HTR-8/SVneo (cell line): ENCODE measurements at places on chromosomes 3 and 15.

DNA sequence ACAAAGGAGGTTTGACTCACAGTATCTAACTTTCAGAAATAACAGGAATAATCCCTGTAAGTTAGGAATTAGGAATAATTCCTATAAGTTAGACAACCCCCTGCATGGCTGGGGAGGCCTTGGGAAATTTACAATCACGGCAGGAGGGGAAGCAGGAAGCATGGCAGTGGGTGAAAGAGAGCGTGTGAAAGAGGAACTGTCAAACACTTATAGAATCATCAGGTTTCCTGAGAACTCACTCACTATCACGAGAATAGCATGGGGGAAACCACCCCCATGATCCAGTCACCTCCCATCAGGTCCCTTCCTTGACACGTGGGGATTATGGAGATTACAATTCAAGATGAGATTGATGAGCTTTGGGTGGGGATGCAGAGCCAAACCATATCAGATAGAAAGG, 385.5 kb downstream of the IL20RB start:
- no peak for DNase-seq

DNA sequence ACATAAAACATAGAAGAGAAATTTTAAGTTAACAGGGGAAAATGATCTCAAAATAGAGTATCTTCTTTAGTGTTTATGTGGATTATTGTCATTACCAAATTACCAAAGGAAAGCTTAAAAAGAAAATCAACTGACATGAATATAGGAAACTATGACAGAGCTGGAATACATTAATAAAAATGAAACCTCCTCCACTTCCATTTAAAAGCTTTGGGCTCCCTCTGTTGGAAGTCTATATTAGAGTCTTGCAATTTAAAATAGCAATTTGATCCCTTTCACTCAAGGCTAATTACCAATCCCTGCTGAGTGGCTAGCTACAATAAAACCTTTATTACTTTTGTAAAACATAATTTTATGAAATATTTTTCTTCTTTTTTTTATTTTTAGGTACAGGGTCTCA, 61.4 kb upstream of the IMPG2 start:
- peak; percentile 23 for DNase-seq

DNA sequence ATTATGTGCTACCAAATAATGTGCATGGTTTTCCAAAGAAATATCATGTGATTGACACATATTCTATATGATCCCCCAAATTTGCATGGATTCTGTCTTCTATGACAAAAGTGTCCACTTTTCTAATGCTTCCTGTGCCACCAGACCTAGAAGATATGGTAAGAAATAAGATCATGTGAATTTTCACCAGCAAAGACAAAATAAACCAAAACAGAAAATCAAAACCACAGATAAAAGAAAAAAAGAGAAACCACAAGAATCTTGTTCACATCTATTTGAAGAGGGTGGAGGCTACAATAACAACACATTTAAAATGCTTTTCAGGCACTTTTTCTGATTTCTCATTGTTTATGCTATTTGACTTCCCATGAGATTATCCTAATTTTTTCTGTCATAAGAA, 303.4 kb downstream of the DIPK2A start:
- no peak for DNase-seq

DNA sequence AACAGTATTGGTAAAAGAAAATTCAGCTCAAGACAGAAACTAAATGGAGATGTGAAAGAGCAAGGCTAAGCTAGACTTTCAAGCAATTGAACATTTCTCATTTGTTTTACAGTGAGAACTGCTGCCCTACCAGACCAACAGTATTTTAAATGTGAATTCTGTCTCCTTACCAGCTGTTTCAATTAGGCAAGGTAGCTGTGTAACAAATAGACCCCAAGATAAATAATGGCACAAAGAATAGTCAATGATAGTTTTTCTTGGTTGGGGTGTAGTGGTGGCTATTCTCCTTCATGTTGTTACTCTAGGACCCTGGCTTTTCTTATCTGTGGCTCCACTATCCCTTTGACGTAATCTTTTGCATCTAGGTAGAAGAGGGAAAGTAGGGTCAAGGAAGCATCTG, 30.4 kb upstream of the THRB start:
- DNase-seq: no peak

GRCh38 chr3:123799544-123800361, 84.4 kb downstream of the MYLK start:
- DNase-seq: no peak

DNA sequence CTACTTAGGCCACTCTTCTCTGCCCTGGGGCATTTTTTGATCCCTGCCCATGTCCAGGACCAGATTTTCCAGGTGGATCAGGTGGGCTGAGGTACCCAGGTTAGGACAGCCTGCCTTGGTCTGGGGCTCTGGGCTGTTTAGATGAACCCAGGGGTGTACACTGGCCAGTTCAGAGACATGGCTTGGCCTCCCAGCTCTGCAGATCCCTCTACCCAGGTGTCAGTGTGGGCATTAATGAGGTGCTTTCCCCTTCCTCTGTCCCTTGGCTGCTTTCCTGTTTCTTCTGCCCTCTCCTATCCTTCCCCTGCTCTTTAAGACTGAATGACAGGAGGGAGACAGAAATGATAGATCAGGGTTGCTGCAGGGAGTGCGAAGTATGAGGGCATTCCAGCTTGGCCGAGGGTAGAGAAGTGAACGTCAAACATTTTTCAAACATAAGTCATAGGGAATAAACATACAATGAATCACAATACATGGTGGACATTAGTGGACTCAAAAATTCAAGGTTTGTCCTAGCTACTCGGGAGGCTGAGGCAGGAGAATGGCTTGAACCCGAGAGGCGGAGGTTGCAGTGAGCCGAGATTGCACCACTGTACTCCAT, 30.5 kb downstream of the RTP1 start:
- DNase-seq: peak; percentile 71

GRCh38 chr15:85764649-85765277, 30.0 kb downstream of the KLHL25 start:
- no peak for DNase-seq

DNA sequence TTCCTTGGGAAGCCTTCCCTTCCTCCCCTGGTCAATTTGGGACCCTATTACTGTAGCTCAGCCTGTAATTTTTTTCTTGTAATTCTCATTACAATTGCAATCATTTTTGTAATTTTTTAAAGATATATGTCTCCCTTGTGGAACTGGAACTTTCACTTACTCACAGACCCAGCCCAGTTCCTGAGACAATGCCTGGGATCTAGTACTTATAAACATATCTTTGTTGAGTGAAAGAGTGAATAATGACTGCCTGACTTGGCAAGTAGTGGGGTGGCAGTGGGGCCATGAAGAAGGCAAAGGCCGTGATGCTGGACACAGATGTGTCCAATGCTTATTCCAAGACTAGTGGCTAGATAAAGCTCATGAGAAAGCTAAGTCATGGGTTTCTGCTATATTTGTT, 294.5 kb upstream of the LRRN1 start:
- no peak for DNase-seq

- no peak for DNase-seq
Observed at GRCh38 chr3:174035328-174035886, 637.9 kb downstream of the NLGN1 start.

GRCh38 chr3:150278195-150278594, 129.9 kb upstream of the TSC22D2 start:
- DNase-seq: no peak

GRCh38 chr3:11434563-11435096, 162.4 kb downstream of the ATG7 start:
- no peak for DNase-seq

DNA sequence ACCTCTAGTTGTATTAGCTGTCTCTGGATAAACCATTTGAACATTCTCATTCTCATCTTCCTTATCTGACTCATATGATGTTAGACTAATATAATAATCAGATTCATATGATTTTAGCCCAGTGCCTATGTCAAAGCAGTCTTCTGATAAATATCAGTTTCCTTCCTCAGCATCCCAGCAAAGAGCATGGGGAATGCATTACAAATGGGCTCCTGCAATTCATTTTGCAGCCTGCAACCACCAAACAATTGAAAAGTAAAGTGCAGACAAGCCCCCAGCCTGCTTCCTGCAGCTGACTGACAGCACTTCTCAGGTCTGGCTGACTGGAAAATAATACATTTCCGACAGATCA, 78.2 kb upstream of the STAC start:
- DNase-seq: no peak

- DNase-seq: no peak
Observed at GRCh38 chr3:39315420-39315819, 14.1 kb upstream of the CCR8 start.

DNA sequence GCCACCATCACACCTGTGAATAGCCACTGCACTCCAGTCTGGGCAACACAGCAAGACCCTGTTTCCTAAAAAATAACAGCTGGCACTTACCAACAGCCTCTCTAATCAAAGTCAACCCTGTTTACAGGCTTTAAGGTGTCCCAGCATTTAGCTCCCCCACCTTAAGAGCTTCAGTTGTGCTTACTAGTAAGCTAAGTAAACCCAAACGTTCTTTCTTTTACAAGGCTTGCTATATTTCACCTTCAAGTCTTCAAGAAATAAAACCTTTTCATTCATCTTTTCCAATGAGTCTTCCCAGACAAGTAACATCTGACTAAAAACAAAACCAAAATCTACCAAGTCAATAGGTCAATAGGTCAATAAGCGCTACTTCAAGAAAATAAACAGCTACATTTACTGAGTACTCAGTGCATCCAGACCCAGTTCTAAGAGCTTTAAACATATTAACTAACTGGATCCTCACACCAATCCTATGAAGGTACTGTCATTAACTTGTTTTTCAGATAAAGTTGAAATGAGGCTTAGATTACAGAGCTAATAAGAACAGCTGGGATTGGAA, 62.4 kb downstream of the PBRM1 start:
- DNase-seq: no peak

DNA sequence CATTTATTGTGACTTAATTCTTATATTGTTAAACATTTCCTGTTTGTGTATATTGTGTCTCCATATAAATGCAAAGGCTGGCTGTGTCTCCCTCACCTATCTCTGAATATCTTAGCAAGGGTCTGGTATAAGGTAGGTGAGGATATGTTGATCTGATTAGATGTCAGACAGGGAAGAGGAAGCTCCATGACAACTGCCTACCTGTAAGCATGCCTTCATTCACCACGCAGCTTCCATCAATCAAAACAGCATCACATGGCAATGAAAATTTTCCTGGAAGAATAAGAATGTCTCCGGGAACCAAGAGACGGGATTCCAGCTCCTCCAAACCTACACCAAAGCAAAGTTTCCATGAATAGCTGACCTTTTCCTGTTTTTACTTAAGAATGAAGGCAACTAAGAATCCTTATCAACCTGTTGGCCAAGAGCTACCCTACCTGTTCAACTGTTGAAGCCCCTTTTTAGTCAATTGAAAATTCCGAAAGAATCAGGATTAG, 34.8 kb downstream of the ATP13A5 start:
- DNase-seq: no peak

GRCh38 chr3:16056217-16056616, 118.3 kb upstream of the GALNT15 start:
- DNase-seq: no peak

DNA sequence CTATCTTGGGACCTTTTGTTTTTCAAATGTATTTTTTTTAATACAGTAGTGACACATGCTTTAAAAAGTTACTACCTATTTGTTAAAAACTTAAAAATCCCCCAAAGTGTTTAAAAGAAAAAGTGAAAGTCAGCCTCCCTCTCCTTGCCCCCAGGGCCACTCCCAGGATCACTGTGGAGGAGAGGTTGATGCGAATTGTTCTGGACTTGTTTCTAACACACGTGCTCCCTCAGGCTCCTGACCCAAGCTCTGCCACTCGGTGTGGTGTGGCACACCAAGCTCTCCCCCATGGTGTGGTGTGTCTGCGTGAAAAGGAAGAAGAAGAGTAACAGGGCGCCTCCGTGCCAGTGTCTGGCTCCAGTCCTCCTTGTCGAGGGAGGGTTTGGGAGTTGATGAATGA, 93.5 kb downstream of the CHCHD6 start:
- DNase-seq: no peak

GRCh38 chr15:70374096-70374495, 276.4 kb upstream of the TLE3 start:
- no peak for DNase-seq

DNA sequence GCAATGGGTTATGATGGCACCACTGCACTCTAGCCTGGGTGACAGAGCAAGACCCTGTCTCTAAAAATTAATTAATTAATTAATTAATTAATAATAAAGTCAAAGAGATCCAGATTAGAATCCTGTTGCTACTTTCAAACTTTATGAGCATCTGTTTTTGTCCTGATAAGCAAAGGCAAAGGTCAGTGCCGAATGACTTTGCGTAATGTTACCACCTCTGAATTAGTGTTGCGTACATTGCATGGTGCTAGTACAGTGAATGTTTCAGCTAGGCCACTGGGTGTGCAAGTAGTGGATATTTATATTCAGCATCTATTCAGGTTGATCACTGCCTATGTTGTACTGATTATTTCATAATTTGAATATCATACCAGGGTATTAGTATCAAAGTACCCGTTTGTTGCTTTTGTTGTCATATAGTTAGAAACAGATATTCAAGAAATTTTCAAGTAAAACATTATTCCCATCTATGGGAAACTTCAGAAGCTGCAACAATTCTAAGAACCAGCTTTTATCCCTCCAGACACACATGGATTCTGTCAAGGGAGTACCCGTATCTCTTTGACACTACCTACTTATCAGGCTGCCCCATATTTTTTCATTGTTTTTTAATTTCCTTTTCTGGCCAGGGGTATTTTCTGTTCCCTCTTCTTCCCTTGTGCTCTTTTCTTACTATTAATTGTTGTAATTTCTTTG, 127.1 kb upstream of the GRM7 start:
- DNase-seq: no peak

- no peak for DNase-seq
Observed at GRCh38 chr3:160637086-160637485, 39.9 kb upstream of the ARL14 start.

DNA sequence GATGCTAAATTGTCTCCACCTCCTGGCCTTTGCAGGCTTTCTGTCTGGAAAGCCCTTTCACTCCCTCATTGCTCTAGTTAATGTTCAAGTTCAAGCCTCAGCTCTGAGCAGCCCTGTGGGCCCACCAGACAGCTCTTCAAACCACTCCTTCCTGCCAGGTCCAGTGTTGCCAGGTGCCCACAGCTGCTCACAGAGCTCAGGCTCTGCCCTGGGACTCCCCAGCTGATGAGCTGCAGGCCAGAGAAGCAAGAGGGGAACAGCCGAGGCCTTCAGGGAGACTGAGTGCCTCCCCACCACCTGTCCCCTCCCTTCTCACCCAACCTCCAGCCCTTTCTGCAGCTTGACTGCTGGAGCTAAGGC, 1.3 kb upstream of the ZBTB47 start:
- DNase-seq: no peak

DNA sequence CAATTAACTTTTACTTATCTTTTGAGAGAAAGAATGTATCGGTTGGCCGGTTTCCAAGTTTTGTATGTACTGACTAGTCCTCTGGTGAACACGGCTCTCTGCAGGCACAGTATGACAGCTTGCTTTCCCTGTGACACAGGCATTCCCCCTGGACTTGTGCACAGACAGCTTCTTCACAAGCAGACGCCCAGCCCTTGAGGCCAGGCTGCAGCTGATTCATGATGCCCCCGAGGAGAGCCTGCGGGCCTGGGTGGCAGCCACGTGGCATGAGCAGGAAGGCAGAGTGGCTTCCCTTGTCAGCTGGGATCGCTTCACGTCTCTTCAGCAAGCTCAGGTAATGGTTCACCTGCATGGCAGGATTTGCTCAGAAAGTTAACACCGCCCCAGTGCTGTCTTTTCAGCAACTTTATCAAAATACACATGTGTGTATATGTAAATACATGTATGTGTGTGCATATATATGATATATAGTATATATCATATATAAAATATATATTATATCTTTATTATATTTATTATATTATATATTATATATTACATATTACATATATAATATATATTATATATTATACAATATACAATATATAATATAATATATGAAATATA, 25.5 kb downstream of the FAN1 start:
- DNase-seq: no peak
